ENCODE measurements at places on chromosomes 13 and 19.
A peak's percentile ranks its signal among the peaks of the same experiment; 100 is the strongest.

DNA sequence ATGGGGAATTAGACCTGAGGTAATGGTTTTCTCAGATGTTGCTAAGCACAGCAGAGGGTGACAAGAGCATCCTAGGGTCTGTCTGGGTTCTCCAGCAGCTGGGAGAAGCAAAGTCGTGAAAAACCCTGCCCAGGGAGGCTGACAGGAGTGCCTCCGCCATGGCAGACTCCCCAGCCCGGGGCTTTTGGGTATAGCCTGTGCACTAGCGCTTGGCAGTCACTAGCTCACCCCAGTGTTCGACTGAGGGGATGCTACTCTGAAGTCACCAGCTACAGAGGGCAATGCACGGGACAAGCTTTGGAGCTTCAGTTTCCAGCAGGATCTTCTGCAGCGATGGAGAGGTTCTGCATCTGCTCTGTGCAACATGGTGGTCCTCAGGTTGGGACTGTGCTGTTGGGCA is 87.5 kb downstream of the ING1 start:
- DNase-seq: no peak

- DNase-seq: no peak
These were observed 68.2 kb downstream of the LRCH1 start for GRCh38 chr13:46621133-46621532.

DNA sequence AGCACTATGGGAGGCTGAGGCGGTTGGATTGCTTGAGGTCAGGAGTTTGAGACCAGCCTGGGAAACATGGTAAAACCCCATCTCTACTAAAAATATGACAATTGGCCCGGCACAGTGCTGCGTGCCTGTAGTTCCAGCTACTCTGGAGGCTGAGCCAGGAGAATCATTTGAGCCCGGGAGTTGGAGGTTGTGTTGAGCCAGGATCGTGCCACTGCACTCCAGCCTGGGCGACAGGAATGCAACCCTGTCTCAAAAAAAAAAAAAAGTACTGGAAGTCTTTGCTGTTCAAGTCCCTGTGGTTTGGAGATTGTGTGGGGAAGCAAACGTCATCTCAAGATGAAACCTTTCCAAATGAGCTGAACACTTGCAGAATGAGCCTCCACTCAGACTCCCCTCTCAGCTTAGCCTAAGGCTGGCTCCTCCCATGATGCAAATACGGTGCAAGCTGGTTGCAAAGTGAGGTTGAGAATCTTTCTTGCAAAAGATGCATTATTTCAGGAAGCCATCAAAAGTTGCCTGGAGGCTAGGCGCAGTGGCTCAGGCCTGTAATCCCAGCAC is 46.2 kb downstream of the MYO9B start:
- no peak for DNase-seq

DNA sequence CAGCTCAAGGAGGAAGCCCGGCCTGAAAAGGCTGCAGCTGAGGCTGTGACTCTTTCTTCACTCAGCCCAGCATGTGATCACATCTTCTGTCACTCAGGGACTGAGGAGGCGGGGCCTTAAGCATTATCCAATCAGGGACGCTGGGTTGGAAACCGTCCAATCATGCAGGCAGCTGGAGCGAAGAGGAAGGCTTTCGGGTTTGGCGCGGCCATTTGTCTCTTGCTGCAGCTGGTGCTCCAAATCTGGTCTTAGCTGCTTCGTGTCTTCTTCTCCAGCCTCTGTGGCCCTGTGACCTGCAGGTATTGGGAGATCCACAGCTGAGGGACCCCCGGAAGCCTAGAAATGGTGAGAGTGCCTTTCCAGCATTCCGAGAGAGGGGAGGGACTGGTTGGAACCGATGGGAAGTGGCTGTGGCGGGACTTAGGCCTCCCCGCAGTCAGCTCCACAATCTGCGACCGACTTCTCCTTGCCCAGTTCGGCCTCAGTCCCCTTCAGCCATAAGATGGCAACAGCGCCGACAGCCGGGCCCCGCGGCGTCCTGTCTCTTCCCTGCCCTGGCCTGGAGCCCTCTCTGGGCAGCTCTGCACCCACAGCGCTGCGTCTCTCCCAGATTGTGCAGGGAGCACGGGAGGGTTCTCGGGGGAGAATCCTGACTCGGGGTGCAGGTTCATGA is at the start of gene ZNF90:
Gene ZNF90 (plus strand): TSS at position 210 of the 673 bp plus-strand sequence. CDS start 133 bp downstream, at position 343.
- DNase-seq: peak; percentile 87

GRCh38 chr19:2010135-2010668 is 5.3 kb downstream of the BTBD2 start:
- DNase-seq: no peak

DNA sequence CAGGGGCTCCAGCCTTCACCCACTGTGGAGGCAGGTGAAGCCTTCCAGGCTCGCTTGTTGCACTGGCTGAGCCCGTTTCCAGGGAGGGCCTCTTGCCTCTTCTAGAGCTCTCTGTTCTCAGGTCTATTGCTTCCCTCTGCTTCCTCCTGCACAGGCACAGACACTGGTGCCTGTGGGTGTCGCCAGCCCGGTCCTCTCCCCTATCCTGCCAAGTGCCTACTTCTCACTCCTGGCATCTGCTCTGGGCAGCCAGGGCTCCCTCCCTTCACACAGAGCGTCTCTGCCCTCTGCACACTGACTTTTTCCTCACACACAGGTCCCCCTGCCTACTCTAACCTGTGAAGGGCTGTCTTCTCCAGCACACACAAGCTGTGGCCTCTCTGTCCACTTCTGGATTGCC is 60.3 kb downstream of the SLC7A9 start:
- peak; percentile 66 for DNase-seq

- no peak for DNase-seq
These were observed 110.1 kb downstream of the KCTD15 start for GRCh38 chr19:33906578-33907335.

GRCh38 chr13:89923736-89924135 is 1423.8 kb upstream of the MIR17HG start:
- DNase-seq: no peak

DNA sequence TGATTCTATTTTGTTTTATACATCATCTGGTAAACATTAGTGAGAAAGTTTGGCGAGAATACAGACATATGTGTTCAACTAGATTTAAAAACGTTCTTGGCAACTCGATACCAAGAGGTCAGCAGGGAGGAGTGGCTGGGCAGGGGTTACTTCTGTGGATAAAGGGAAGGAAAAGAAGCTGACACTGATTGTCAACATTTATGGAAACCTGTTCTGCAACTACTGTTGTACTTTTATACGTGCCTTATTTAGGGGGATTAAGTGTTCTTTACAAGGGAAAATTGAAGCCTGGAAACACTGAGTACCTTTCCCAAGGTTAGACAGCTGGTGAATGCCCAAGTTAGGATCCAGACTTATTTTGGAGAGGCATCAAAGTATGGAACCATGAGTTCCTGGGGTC is 65.0 kb downstream of the MTUS2 start:
- DNase-seq: no peak

GRCh38 chr19:12727745-12728433 is 4.2 kb upstream of the TNPO2 start:
- no peak for DNase-seq

- no peak for DNase-seq
These were observed 146.8 kb upstream of the TSHZ3 start for GRCh38 chr19:31496076-31496475.
